ENCODE measurements at places on chromosomes 7 and 10.
A peak's percentile ranks its signal among the peaks of the same experiment; 100 is the strongest.

DNA sequence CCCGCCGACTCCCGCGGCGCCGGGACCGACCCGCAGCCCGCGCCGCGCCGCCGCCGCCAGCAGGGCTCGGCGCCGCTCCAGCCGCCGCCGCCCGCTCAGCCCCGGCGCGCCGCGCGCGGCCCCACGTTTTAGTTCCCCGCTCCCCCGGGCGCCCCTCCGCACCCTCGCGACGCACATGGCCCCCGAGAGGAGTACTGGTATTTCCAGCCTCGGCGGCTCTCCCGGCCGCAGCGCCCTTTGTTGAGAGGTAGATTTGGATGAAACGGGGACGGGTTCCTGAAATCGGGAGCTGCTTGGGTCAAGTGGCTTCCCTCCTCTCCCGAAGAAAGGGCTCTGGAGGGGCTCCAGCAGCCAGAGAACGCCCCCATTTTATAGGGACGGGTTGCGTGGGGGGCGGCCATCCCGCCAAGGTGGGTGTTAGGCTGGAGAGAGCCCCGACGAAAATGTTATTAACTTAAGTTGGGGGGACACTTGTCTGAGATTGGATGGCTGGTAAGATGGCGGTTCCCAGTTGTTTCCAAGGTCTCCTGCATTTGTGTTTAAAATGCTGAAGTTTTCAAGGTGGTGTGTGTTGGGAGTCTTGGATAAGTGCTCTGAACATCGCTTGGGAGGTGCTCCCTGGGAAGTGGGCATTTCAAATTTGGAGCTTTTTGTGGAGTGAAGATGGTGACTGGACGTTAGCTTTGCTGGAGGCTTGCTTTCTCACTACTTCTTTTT, 1.2 kb downstream of the BMI1 start:
- no peak for DNase-seq

GRCh38 chr10:30387646-30388243, 38.7 kb upstream of the MTPAP start:
- DNase-seq = no peak

- DNase-seq = no peak
These were observed 32.8 kb downstream of the SLC16A12 start for GRCh38 chr10:89502549-89502948.

DNA sequence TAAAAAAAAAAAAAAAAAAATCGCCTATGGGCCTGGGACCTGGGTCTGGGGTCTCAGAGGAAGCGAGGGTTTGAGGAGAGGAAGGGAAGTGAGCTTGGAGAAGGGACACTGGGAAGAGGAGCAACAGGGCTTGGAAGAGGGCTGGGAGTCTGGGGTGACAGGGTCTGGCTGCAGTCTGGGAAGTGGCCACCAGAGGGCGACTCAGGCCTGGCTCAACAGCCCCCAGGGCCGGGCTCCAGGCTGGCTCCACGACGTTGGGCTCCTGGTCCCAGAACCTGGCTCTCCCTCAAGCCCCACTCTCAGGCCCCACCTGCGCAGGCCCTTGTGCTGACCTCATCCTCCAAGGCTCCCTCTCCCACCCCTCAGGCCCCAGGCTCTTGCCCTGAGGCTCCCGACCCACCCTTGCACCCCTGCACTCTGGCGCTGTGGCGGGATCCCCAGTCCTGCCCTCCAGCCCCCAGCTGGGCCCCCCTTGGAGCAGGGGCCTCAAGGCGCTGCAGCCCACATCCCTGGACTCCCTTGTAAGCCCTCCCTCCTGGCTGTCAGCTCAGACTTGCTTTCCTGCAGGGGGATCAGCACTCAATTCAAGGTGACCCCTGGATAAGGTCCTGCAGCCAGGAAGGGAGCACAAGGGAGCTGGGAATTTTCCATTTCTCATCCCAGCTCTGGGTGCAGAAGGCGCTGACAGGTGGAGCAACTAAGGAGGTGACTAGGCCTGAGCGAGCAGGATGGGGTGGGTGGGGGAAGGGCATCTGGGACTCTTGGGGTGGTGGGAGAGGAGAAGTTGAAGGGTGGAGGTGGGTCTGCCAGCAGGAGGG, 5.4 kb upstream of the SPACDR start:
- peak; percentile 60 for DNase-seq

DNA sequence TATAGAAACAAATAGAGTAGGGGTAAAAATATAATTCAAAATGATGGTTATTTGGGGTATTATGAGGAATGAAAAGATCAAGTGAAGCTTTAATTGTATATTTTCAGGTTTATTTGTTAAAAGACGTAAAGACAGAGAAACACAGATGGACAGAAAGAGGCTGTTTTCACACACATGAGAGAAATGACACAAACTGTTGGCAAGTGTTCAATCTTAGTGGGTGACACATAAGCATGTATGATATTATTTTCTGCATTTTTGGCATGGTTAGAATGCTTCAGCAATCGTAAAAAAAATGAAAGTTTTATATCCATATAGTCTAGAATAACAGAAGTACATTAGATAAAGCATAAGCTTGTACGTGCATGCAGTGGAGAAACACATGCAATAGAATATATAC, 464.4 kb upstream of the AKR1E2 start:
- DNase-seq = no peak

- peak; percentile 45 for DNase-seq
These were observed 84.8 kb upstream of the PHF14 start for GRCh38 chr7:10888861-10889260.

- no peak for DNase-seq
These were observed 86.2 kb upstream of the AOAH start for GRCh38 chr7:36810489-36810888.

DNA sequence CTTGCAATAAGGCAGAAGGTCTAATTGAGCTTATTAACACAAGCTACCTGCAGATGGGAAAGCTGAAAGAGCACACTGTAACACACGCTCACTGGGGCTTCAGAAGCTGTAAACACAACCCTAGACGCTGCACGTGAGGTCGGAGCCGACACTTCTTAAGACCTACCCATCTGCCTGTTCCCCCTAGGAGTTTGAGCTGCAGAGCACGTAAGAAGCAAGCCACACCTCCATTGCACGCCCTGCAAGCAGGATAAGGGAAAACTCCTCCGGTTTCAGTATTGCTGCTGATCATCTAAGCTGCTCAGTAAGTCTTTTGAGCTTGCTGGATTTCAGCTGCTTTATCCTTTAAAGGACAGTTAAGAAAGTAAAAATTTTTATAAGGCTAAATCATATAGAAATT, 244.0 kb upstream of the ZWINT start:
- no peak for DNase-seq

DNA sequence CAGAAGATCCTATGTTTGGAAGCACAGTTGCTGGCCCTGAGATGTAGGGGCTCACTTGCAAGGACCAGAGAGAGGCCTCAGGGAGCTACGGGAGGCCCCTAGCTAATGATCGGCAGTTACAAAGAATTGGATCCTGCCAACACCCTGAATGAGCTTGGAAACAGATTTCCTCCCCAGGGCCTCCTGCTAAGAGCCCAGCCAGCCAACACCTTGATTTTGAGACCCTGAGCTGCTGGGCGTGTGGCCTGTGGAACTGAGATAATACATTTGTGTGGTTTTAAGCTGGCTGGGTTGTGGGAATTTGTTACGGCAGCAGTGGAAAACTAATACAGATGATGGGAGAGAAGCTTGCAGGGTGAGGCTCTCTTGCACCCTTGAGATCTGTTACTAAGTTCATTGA, 3.9 kb downstream of the DOCK1 start:
- DNase-seq = no peak

DNA sequence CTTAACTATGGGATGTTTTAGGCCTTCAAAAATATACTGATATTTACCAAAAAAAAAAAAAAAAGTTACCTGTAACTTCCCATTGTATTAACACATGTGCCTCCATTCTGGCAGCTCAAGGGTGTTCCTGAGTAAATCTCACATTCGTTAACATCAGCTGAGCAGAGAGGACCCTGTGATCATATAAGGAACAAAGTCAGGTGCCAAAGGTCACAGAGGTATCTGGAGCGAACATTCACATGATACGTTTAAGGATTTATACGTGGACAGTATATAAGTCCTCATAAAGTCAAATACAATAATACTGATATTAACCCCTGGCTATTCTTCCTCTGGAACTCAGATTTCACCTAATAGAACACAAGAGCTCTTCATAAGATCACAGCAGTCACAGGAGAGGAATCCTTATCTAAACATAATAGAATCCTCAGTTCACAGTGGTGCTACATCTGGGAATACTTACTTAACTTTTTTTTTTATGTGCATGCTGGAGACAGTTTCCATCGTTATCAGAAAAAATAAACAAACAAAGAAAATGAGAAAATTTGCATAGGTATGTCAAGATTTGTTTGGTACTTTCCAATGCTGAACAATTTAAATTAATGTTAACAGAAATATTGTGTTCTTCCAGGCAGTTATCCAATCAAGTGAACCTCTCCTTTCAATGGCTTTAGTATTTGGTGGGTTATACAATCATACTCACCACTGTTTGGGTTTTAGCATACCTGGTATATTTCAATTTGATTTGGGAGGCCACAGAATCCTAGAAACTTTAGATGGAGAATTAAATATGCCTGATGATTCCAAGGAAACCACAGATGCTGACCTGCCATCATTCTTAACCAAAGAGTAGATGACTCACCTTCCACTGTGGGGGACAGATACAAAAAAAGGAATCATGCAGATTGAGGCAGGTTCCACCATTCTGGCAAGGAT, 6.6 kb downstream of the CUBN start:
- DNase-seq = no peak

- DNase-seq = no peak
These were observed 923 bp downstream of the TNPO3 start for GRCh38 chr7:129053938-129054437.

GRCh38 chr7:157520249-157520648, 183.4 kb downstream of the DNAJB6 start:
- no peak for DNase-seq

DNA sequence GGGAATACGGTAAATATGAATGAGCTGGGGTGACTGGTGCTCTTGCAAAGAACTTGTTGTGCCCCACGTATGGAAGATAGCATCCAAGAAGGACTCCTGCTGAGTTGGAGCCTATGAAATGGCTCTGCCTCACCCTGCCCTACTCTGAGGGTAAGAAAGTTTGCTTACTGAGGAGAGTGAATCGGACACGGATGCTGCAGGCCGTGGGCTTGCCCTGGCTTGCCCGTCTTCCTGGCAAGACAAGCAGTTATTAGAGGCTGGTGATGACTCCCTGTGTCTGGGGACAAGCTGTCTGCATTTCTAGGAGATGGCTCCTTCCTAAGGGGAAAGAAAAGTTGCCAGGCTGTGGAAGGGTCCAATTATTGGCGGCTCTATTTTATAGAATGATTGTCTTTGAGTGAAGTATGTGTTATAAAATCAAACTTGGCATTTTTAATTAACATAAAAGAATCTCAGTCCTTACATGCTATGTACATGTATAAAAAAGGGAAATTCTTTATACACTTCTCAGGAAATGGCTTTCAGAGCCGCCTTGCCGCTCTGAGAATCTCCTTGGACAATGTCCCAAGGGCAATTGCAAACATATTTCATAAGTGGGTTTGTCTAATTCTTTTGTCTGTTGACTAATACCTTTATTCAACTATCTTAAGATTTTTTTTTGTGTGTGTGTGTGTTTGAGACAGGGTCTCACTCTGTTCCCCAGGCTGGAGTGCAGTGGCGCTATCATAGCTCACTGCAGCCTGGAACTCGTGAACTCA, 64.6 kb downstream of the CYP26A1 start:
- DNase-seq = no peak

DNA sequence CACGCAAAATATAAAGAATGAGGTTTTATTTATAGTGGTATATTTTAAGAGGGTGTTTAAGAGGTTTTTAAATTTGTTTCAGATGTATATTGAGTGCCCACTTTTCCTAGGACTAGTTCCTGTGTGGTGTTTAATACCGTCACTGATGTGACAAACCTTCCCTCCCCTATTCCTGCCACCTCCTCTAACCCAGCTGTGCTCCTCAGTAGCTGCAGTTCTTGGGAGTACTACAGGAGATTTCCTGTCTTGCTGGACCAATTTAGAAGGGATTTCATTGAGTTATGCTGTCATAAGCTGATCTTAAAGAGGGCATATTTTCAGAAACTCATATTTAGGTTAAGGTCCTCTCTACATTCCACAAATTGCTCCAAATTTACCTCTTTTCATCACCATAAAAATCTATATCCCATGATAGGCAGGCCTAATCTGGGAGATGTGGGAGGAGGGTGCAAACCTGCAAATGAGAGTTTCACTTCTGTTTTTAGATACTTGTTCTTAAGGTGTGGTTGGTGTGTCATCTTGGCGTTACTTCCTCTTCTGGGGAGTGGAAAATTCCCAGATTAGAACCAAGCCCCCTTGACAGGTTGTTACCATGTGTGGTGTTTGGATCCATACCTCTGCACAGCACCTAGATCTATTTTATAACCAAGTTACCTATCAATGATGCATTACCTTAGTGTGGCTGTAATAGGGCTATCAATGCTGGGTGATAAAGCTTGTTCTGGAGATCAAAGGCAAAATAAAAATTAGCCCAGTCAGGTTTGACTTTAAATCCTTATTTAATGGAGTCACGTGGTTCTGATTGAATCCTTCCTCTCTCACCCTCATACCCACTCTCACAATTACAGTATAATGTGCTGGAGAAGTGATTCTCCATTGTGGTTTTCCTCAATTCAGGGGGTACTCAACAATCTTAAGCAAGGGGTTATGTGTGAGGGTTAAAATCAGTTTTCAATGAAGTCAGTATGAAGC, 141.1 kb downstream of the CDK14 start:
- no peak for DNase-seq

GRCh38 chr10:133189726-133190125, 29.7 kb downstream of the KNDC1 start:
- DNase-seq = no peak

DNA sequence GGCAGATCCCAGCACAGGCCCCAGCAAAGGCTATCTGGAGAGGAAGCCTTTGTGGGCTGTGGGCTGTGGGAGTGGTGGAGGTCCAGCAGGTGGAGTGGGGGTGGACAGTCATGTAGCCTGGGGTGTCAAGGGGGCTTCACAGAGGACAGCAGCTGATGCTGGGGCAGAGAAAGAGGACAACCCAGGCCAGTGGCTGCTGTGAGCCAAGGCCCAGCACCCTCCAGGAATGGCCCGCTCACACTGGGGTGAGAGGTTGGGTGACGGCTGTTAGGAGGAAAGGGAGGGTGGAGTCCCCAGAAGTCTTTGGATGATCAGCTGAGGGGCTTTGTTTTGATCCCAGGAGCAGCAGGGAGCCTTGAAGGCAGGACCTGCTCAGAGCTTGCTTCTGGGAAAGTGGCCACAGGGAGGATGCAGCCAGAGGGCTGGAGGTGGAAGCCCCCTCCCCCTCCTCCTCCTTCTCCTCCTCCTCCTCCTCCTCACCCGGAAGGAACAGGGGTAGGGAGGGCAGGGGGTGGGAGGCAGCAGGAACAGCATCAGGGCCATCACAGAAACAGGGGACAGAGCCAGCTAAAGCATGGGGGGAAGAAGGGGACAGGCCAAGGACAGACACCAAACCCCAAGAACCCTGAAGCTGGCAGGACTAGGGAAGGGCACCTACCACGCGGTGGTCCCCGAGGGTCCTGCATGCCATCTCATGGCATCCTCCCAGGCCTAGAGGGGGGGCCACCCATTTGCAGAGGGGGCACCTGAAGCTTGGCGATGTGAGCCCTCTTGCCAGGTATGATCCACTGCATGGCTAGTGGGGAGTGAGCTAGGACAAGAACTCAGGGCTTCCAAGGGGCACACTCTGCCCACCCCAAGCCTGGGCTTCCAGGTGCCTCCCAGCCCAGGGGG, 144.9 kb downstream of the GRID1 start:
- DNase-seq = no peak

GRCh38 chr10:96299383-96299782, 4.9 kb upstream of the DNTT start:
- no peak for DNase-seq

- no peak for DNase-seq
These were observed 158.0 kb downstream of the CAMK1D start for GRCh38 chr10:12507165-12507850.
